HepG2 (cell line): ENCODE measurements at places on chromosomes 11 and 22. TPM values are rescaled to one million over a fixed set of nuclear protein-coding genes. Genes with fewer than 3 reads are reported as not detected.
A peak's percentile ranks its signal among the peaks of the same experiment; 100 is the strongest.

- DNase-seq: no peak
- H3K27me3 ChIP-seq: peaks cover 11% of the 10 kb centered on the region
- peak overlapping the region; percentile 20; the same call in 1 of the 2 replicates for H3K4me3 ChIP-seq
- H3K4me1 ChIP-seq: peaks cover 66% of the 10 kb centered on the region
- no peak overlapping the region for H3K27ac ChIP-seq
Measured at GRCh38 chr11:61919705-61920631, 2.6 kb upstream of the RAB3IL1 start.

GRCh38 chr22:49155039-49155769 lies 672.5 kb downstream of the BRD1 start:
- no peak overlapping the region for H3K4me3 ChIP-seq
- no peak for DNase-seq
- H3K4me1 ChIP-seq: no peaks in the 10 kb centered on the region
- H3K36me3 ChIP-seq: no peaks in the 10 kb centered on the region
- no peak overlapping the region for H3K27ac ChIP-seq
- peaks cover 35% of the 10 kb centered on the region; the same call in 2 of the 3 replicates for H3K27me3 ChIP-seq

DNA sequence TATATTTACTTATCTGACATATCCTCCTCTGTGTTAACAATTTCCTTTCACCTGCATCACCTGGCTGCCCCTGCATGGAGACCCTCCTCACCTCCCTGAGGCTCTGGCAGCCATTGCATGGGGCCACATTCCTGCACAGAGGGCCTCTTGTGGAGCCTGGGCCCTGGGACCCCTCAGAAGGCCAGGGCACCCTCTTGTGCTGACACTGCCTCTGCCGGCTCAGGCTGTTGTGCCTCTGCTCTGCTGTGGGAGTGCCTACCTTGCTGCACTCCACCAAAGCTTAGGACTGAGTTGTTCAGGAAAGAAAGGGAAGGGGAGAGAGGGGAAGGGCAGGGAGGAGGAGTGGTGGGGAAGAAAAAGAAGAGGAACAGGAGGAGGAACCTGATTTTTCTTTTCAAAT lies 194.5 kb downstream of the ADAMTS15 start:
- no peak overlapping the region for H3K4me3 ChIP-seq
- no peaks in the 10 kb centered on the region for H3K36me3 ChIP-seq
- H3K27me3 ChIP-seq: 0 out of 3 replicates have a peak, but pooled peaks cover 8% of the 10 kb centered on the region

The MS4A15 gene
- not detected in 2 replicates for polyA plus RNA-seq

DNA sequence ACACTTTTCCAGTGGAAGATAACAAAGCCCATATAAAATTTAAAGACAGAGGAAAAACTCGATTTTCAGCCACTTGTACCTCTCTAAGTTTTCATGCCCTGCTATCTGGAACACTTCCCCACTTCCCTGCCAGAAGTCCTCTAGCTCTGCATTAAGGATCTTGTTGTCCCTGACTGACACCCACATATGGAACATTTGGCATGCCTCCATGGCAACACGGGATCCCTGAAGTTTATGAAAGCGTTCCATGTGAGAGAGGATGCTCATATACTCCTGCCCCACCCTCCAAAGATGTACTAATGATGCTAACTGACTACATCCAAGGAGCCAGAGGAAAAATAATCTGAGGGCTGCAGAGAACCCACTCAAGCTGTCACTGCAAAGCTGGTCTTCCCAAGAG lies 8.8 kb upstream of the C11orf91 start:
- peaks cover 2% of the 10 kb centered on the region for H3K36me3 ChIP-seq
- no peaks in the 10 kb centered on the region for H3K27me3 ChIP-seq
- H3K4me1 ChIP-seq: peaks cover 39% of the 10 kb centered on the region
- no peak for DNase-seq

DNA sequence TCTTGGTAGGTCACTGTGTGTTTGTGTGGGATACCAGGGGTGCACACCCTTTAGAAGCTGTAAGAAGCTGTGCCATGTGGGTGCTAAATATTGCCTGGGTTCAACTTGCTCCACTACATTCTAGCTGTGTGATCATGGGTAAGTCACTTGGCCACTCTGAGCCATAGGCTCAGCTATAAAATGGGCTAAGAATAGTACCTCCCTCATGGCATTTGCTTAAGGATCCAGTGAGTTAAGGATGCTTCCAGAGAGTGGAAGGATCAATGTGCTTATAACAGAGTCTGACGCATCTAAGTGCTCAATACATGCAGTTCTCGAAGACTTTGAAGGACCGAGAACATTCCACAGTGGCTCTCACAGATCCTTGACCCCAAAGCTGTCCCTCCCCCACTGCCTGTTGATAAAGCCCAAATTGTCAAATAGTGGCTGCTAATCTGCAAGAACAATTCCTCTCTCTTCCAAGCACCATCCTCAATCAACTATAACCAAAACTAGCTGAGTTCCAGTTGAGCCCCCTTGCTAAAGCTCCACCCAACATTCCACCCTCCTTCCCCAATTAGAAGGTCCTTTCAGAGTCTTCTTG lies 13.2 kb upstream of the TMPRSS6 start:
- H3K36me3 ChIP-seq: no peaks in the 10 kb centered on the region
- peaks cover 3% of the 10 kb centered on the region for H3K27me3 ChIP-seq
- peaks cover 17% of the 10 kb centered on the region for H3K4me1 ChIP-seq
- no peak overlapping the region for H3K4me3 ChIP-seq

GRCh38 chr11:96219981-96220623 lies 122.9 kb downstream of the MAML2 start:
- peaks cover 69% of the 10 kb centered on the region for H3K4me1 ChIP-seq
- H3K36me3 ChIP-seq: no peaks in the 10 kb centered on the region
- H3K4me3 ChIP-seq: no peak overlapping the region; the same call in 1 of the 2 replicates
- no peaks in the 10 kb centered on the region for H3K27me3 ChIP-seq
- DNase-seq: peak; percentile 69

DNA sequence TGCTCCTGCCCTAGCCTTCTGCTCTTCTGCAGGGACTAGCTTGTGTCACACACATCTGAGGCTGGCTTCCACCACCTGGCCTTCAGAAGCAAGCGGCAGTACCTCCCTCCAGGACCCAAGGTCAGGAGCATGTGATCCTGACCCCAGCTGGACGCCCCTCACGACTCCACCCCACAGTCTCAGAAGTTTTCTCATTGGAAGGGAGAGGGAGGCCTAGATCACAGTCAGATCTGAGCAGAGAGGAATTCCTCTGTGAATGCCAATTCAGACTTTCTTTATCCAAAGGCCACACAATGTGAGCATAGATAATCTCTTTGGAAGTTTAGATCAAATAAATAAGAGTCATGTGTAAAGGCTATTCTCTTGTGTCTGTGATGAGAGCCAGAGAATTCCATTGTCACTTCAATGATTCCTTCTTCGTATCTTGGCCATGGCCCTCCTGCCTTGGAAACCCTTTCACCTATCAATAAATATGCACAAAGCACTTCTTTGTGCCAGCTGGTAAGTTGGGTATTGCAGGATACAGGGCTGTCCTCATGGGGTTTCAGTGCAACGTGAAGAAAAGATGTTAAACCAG lies 142.9 kb downstream of the SNX19 start:
- peaks cover 14% of the 10 kb centered on the region; the same call in 1 of the 3 replicates for H3K27me3 ChIP-seq
- H3K36me3 ChIP-seq: no peaks in the 10 kb centered on the region
- DNase-seq: no peak

- no peak overlapping the region for H3K27ac ChIP-seq
- H3K4me3 ChIP-seq: no peak overlapping the region
- H3K27me3 ChIP-seq: no peaks in the 10 kb centered on the region
- no peak for DNase-seq
Measured at GRCh38 chr11:47967577-47968525, 12.5 kb upstream of the PTPRJ start.

- no peak for DNase-seq
- no peaks in the 10 kb centered on the region for H3K36me3 ChIP-seq
- peaks cover 2% of the 10 kb centered on the region; the same call in 1 of the 2 replicates for H3K27me3 ChIP-seq
- H3K4me1 ChIP-seq: no peaks in the 10 kb centered on the region
- no peak overlapping the region for H3K4me3 ChIP-seq
Measured at GRCh38 chr22:36986242-36986821, 32.9 kb downstream of the TST start.

- DNase-seq: no peak
- H3K27me3 ChIP-seq: no peaks in the 10 kb centered on the region
- H3K4me1 ChIP-seq: no peaks in the 10 kb centered on the region
- no peak overlapping the region for H3K4me3 ChIP-seq
- H3K27ac ChIP-seq: no peak overlapping the region
- no peaks in the 10 kb centered on the region for H3K36me3 ChIP-seq
Measured at GRCh38 chr11:112391086-112391485, 130.4 kb upstream of the PLET1 start.

GRCh38 chr22:17792854-17793434 lies 18.7 kb upstream of the BID start:
- H3K36me3 ChIP-seq: peaks cover 4% of the 10 kb centered on the region; the same call in 1 of the 2 replicates
- no peak for DNase-seq
- no peaks in the 10 kb centered on the region for H3K4me1 ChIP-seq

- H3K4me3 ChIP-seq: peak overlapping the region; percentile 36
- peaks cover 82% of the 10 kb centered on the region for H3K4me1 ChIP-seq
- H3K27ac ChIP-seq: no peak overlapping the region
- H3K27me3 ChIP-seq: no peaks in the 10 kb centered on the region
- DNase-seq: peak; percentile 82
Measured at GRCh38 chr11:69437001-69437875, 44.2 kb upstream of the LINC01488 start.
